ENCODE measurements at places on chromosomes 12 and 14.

DNA sequence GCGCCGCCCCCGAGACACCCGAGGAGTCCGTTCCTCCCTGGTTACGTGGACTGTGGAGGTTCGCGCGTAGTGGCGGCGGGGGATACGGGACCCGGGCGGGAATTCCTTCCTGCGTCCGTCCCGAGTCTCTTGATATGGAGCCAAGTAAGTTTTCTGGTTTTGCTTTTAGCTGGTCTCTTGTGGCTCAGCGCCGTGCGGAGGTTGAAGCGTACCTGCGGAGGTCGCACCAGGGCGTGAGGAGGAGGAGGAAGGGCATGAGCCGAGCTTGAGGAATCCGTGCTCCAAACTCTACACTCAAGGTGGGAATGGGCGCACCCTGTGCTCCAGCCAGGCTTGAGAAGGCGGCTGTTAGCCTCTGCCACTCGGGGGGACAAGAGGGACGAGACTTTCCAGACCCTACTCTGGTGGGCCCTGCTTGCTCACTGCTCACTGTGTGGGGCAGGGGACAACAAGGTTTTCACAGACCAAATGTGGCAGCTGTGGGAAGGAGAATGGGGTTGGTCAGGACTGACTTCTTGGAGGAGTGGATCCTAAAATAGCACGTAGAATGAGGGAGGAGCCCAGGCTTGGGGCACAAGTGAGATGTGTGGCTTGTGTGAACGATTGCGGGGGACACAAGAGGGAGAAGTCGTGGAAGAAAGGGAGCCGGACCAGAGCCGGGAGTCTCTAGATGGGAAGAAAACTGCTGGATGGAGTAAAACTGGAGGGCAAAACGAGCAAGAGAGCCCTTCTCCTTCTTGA lies 577 bp downstream of the ATG101 start:
- no peak for DNase-seq

- no peak for DNase-seq
Measured at GRCh38 chr12:65430571-65431306, 152.3 kb downstream of the MSRB3 start.

DNA sequence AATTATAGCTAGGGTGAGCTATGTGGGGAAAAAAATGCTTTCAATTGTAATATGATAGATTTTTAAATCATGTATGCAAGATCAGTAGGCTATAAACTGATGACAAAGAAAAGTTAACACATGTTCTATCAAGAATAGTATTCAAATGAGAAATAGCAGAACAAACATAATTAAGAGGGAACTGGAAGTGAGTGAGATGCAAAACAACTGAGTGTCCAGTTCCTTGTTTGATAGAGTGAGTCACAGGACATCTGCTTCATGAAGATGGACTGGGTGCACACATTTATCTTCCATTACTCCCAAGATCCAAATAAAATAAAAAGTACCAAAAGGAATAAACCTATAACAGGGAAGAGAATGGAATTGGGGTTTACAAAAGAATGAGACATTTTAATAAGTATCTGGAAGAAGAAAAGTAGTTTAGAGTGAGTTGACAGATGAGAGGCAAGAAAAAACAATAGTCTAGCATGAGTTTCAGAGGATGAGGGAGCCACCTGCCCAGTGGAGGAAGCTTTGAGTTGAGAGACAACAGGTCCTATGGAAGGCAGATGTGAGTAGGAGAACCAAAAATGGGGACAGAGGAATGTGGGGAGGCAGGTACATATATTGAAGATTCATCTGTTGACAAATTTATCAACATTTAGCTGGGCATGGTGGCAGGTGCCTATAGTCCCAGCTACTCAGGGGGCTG lies 178.1 kb upstream of the ARHGAP5 start:
- DNase-seq, result no peak

GRCh38 chr12:19830446-19830845 lies 391.2 kb downstream of the AEBP2 start:
- DNase-seq, result no peak

- peak; percentile 79 for DNase-seq
Measured at GRCh38 chr12:32399370-32400113, at the start of gene FGD4. Gene FGD4 (plus strand): TSS chr12:32399558.

DNA sequence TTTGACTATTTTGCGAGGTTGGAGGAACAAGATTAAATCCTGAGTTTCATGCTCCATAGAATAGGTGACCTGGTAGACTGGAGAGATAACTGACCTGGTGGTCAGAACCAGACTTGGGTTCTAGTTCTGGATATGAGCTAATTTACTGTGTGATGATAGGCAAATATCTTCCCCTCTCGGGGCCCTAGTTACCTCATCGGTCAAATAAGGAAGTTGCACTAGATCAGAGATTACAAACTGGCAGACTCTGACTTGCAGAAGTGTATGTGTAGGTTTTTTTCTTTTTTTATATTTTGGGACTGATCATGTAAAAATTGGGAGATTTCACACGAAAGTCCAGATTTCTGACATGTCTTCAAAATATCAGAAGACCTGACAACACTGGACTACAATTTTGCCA lies 37.0 kb downstream of the RPH3A start:
- no peak for DNase-seq

GRCh38 chr12:132003846-132004245 lies 54.1 kb downstream of the EP400 start:
- DNase-seq, result no peak

- no peak for DNase-seq
Measured at GRCh38 chr14:42057111-42057510, 450.4 kb downstream of the LRFN5 start.

- no peak for DNase-seq
Measured at GRCh38 chr12:132604151-132604618, 6.2 kb downstream of the LRCOL1 start.

GRCh38 chr12:65596514-65597091 lies 227.7 kb upstream of the HMGA2 start:
- no peak for DNase-seq

GRCh38 chr14:52011523-52011922 lies 22.2 kb downstream of the RTRAF start:
- DNase-seq, result no peak

GRCh38 chr12:45732936-45733335 lies 3.4 kb downstream of the ARID2 start:
- no peak for DNase-seq

DNA sequence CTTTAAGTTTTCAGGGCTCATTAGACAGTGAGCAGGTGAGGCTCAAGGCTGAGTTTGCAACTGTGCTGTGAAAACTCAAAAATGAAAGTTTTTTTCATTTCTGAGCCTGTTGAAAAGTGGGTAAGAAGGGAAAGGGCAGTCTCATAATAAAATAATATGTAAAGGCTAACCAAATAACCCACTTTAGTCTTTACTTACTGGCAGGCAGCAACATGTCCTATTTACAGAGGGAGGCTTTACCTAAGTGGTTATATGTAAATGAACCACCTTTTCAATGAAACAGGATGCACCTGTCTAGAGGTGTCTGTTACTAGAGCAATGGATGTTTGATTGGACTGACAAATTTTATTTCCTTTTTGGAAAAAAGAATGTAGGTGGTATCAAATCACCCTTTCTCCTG lies 158.0 kb downstream of the ETV6 start:
- DNase-seq, result no peak

DNA sequence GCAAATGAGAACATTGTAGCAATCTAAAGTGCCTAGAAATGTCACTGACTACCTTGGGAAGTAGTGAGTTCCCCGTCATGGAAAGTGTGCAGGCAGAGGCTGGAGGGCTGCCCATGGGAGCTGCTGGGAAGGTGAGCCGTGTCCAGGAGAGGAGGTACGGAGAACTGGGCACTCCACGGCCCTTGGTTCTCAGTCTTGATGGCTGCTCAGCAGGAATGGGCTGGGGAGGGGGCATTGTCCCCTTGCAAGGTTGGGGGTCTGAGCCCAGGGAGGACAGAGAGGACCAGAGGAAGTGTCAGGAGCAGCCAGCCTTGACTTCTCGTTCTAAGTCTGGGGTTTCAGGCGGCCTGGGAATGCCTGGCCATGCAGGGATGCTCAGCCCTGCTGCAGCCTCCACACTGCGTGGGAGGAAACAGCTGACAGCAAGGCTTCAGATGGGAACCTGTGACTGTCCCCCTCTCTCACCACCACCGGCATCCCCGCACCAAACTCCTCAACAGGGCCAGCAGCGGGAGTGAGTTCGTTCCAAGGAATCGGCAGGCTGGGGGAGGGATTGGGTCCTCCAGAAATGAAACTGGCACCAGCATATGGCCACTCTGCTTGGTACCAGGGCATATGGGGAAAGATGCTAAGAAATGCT lies 140.2 kb downstream of the BCL11B start:
- DNase-seq, result peak; percentile 9

DNA sequence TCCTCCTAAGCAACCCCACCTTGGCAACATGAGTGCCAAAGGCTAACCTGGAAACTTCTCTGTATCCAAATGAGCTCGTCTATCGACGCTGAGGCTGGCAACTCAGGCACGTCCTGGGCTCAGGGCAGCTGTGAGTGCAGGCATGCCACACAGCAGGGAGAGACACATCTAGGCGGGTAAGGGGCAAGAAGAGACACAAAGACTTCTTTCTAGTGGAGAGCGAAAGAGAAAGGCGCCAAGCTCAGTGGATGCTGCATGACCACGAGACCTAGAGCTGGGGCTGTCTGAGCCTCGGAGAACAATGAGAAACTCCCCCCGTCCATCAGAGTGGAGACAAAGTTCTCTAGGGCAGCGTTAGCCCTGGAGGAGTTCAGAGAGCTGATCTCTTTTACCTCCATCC lies 170.4 kb downstream of the CALM1 start:
- DNase-seq, result peak; percentile 68

DNA sequence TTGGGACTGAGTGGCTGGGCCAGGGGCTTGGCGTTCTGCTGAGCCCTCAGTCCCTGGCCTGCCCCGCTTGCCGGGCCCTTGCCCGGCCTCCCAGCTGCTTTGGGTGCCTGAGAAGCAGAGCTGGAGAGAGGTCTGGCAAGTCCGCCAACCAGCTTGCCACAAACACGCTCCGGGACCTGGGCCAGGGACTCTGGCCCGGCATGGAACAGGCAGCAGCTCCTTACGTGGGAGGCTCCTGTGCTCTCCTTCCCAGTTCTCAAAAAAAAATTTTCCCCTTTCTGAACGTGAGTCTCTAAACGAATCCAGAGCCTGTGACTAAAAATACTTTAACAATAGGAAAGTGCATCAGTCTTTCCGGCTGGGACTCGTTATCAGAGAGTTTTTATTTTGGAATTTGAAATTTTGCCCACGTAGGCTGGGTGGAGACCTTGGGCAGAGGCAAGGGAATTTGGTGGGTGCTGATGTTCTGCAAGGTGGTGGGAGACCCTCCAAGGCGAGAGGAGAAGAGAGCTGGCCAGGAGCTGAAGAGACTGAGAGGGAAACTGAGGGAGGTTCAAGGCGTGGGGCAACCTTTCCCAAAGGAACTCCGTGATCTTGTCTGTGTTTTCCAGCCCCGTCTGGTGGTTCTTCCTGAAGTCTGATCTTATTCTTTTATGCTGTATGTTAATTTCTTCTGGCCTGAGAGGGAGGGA lies 6.8 kb upstream of the NR4A1 start:
- DNase-seq, result peak; percentile 57

- no peak for DNase-seq
Measured at GRCh38 chr14:102421411-102422057, 58.8 kb downstream of the TECPR2 start.

DNA sequence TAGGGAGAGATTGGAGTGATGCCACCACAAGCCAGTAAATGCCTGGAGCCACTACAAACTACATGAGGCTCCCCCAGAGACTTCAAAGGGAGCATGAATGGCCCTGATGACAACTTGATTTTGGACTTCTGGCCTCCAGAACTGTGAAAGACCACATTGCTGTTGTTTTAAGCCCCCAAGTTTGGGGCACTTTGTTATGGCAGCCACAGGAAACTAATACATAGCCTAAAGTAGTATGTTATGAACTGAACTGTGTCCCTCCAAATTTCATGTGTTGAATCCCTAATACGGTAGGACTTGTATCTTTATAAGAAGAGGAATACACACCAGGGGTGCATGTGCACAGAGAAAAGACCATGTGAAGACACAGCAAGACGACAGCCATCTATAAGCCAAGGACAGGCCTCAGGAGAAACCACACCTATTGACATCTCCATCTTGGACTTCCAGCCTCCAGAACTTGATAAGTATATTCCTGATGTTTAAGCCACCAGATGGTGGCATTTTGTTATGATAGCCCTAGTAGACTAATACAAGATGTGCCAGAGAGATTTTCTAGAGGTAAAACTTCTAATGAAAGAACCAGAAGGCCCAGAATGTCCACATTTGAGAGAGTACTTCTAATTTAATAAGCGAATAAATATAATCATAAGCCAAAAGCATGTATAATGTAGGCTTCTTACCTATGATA lies 127.1 kb upstream of the BMP4 start:
- DNase-seq, result no peak

DNA sequence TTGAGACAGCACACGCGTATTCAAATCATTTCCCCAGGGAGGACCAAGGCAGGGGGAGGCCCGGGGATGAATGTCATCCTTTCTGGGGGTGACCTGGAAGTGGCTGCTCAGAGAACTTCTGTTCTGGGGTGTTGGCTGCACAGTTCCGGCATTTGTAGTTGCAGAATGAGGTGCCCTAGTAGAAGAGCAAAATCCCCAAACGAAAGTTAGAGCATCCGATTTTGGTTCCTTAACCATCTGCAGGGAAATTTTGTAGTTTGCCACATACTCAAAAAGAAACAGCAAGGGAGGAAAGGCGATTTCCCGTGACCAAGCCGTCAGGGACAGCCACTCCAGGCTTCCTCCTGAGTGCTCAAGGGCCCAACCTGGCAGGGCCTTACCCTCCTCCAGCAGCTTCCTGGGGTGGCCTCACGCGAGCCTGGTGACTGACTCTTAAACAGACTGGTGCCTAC lies 13.0 kb upstream of the TRAF3 start:
- no peak for DNase-seq

DNA sequence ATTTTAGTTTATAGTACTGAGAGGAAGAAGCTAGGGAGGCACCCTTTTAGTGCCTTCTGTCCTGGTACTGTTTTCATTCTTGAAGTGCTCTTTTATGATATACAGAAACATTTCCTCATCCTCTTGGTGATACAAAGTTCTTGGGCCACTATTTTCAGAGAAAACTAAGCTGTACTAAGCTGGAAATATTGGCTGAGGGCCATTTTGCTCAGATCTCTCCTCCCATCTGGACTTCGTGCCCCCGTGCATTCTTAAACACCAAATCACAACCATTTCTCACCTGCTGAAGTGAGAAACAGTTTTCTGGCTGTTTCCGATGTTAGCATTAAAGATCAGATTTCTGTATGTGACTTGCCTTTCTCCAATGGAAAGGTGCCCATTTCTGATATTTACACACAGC lies 158.9 kb downstream of the FBXL14 start:
- DNase-seq, result no peak

DNA sequence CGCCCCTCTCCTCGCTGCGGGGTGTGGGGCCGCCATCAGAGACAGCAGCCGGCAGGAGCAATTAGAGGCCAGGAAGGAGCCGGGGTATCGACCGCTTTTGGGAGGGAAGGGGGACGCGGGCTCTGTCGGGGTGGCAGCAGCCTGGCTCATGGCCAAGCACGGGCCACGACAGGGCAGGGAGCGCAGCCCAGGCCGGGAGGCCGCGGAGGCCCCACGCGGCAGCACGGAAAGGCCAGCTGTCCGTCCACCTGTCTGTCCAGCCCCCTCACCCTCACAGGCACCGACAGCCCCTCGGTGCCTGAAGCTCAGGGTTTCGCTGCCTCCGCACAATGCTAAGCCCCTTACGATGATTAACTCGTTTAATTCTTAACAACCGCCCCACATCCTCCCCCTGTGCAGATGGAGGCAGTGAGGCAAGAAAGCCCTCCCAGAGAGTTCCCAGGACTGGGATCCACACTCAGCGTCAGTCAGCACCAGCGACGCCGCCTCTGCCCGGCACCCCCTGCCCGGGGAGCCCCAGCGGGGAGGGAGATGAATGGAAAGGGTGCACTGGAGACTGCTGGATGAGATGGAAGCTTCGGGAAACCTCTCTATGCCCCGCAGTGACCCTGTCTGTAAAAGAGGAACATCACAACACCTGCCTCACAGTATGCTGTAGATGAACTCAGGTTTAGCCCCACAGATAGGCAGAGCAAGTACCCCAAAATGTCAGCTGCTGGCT lies 23.7 kb downstream of the NCOR2 start:
- DNase-seq, result no peak

Measured in occipital lobe (tissue), 3 donors.